Panc1 (cell line): ENCODE measurements at places on chromosomes 3 and 15. TPM values are rescaled to one million over a fixed set of nuclear protein-coding genes. Genes with fewer than 3 reads are reported as not detected.

C2CD4A gene
- total RNA-seq = 0.15 TPM

SRPRB gene
- 73.5 TPM for total RNA-seq

MYL3 gene
- total RNA-seq = not detected

SPG21 gene
- total RNA-seq = 124 TPM

BTLA gene
- not detected for total RNA-seq

CGNL1 gene
- total RNA-seq = 3.5 TPM

ACP3 gene
- total RNA-seq = not detected

TPRG1 gene
- not detected for total RNA-seq

SSUH2 gene
- total RNA-seq = not detected

CNTN4 gene
- not detected for total RNA-seq

POPDC2 gene
- total RNA-seq = 0.15 TPM

TTC14 gene
- 71.4 TPM for total RNA-seq

MAPKAPK3 gene
- 14.8 TPM for total RNA-seq

MAGEF1 gene
- total RNA-seq = 27.7 TPM

MEGF11 gene
- 0.95 TPM for total RNA-seq

ITIH4 gene
- total RNA-seq = 1.5 TPM

NOX5 gene
- total RNA-seq = 0.26 TPM

AADACL2 gene
- not detected for total RNA-seq

BCHE gene
- 1.5 TPM for total RNA-seq

ZPLD1 gene
- total RNA-seq = not detected

SH2D7 gene
- not detected for total RNA-seq

LDHAL6B gene
- not detected for total RNA-seq

TMEM266 gene
- 0.21 TPM for total RNA-seq

CPN2 gene
- total RNA-seq = 0.08 TPM

IL17RC gene
- total RNA-seq = 23.6 TPM

SEMA5B gene
- 1.2 TPM for total RNA-seq

KLHL6 gene
- 0.03 TPM for total RNA-seq

CD200R1L gene
- total RNA-seq = not detected

GOLGA8H gene
- total RNA-seq = 1.5 TPM

TNFAIP8L3 gene
- total RNA-seq = 1.0 TPM

MYO1E gene
- total RNA-seq = 161 TPM

LEKR1 gene
- not detected for total RNA-seq

THPO gene
- total RNA-seq = not detected

SPTSSB gene
- 3.7 TPM for total RNA-seq

KLF15 gene
- total RNA-seq = 0.10 TPM

LRRC31 gene
- total RNA-seq = not detected

DHX30 gene
- 65.1 TPM for total RNA-seq

RLBP1 gene
- total RNA-seq = not detected

LRRC3B gene
- total RNA-seq = not detected

SENP8 gene
- 2.9 TPM for total RNA-seq

CCR9 gene
- total RNA-seq = not detected

SAMMSON gene
- total RNA-seq = not detected

UROC1 gene
- total RNA-seq = not detected

SUSD5 gene
- 16.3 TPM for total RNA-seq

SUCNR1 gene
- not detected for total RNA-seq

CPNE4 gene
- total RNA-seq = not detected
